ENCODE measurements at places on chromosomes 2 and 18.

GRCh38 chr2:110905217-110905616, 172.8 kb downstream of the ACOXL start:
- DNase-seq: no peak

GRCh38 chr2:229475778-229476177, 204.7 kb upstream of the PID1 start:
- DNase-seq: no peak

DNA sequence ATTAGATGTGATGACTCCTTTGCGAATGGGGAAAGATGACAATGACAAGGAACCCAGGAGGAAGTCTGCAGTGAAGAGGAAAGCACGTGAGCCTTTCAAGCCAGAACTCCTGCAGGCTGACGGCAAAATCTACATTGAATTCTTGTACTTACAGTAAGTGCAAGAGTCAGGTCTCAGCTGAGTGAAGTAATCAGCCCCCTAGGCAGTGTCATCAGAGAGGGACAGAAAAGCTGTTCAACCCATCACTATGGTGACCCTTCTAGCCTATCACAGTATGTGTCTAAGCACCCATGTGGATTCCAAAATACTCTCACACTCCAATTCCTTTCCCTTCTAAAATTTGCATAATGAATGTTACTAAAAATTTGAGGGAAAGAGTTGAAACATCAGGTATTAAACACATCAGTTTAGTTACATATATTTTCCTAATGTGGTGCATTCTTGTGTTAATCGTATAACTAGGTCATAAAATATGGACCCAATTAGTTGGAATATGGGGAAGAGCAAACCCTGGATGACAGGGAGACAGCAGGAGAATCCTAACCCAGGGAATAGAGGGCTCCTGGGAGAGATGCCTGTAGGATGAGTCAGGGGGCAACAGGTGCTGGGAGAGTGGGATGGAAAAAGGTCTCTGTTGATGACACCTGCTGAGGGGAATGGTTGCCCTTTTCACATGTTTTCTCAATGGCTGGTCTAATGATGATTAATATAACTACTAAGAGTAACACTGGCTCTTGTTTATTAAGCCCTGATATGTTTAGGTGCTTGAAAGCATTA, 39.5 kb downstream of the VWC2L start:
- no peak for DNase-seq

GRCh38 chr2:148812306-148812705, 62.7 kb upstream of the KIF5C start:
- no peak for DNase-seq

DNA sequence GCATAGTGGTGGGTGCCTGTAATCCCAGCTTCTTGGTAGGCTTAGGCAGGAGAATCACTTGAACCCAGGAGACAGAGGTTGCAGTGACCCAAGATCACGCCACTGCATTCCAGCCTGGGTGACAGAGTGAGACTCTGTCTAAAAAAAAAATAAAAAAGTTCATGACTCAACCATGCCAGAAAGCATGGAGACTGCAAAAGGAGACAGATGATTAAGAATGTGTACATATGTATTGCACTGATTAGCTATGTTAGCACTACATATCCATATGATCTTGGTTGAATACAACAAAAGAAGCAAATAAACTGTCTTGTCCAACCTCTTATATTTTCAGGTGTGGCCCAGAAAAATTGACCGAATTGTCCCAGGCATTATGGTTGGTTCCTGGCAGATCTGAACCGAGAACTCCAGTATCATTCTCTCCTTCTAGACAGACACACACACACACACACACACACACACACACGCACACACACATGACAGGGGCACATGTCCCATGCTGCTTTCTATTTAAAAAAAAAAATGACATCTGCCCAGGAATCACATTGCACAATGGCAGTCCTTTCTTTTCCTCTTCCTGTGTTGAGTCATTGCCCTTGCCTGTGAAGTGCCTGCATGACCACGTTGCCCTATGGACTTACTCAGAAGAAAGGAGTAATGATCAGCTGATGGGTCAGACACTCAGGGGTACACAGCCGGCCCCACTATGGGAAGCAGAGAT, 65.6 kb downstream of the MYCN start:
- no peak for DNase-seq

Data from activated CD4-positive, alpha-beta T cell treated with anti-CD3 and anti-CD28 coated beads, Interleukin-2, amount 50 U/mL, for 4 hours (primary cell).